ENCODE measurements at places on chromosomes 13 and 19.

- H3K4me1 ChIP-seq = no peaks in the 10 kb centered on the region
- H3K27ac ChIP-seq = no peak overlapping the region
- no peaks in the 10 kb centered on the region for H3K27me3 ChIP-seq
- no peak overlapping the region for H3K4me3 ChIP-seq
Measured at GRCh38 chr13:84294576-84294975, 412.3 kb upstream of the SLITRK1 start.

GRCh38 chr19:47256693-47257410 lies 527 bp downstream of the CCDC9 start:
- no peaks in the 10 kb centered on the region for H3K27me3 ChIP-seq
- peaks cover 26% of the 10 kb centered on the region for H3K4me1 ChIP-seq
- peaks cover 19% of the 10 kb centered on the region for H3K36me3 ChIP-seq
- H3K27ac ChIP-seq = peak overlapping the region; percentile 88
- peak overlapping the region; percentile 55 for H3K4me3 ChIP-seq

GRCh38 chr19:19677579-19677978 lies 8.9 kb downstream of the ZNF101 start:
- DNase-seq = no peak
- H3K27me3 ChIP-seq = no peaks in the 10 kb centered on the region
- H3K36me3 ChIP-seq = peaks cover 12% of the 10 kb centered on the region
- H3K4me3 ChIP-seq = no peak overlapping the region

DNA sequence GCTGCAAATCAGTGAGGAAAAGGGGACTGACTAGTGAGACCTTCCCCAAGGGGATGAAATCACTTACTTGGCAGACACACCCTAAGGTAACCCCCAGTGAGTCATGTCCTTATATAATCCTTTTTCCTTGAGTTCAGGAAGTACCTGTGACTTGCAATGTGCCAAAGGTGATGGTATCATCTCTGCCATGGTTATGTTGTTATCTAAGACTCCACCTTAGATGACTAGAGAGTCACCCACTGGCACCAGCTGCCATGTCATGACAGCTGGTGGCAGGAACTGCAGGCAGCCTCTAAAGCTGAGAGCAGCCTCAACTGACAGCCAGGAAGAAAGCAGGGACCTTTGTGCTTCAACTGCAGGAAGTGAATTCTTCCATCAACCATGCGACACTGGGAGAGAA lies 12.5 kb downstream of the PBX4 start:
- no peaks in the 10 kb centered on the region for H3K36me3 ChIP-seq
- no peak overlapping the region for H3K27ac ChIP-seq
- DNase-seq = no peak
- H3K4me3 ChIP-seq = no peak overlapping the region
- no peaks in the 10 kb centered on the region for H3K4me1 ChIP-seq
- H3K27me3 ChIP-seq = no peaks in the 10 kb centered on the region

GRCh38 chr13:51321836-51322235 lies 17.7 kb upstream of the SERPINE3 start:
- no peaks in the 10 kb centered on the region for H3K27me3 ChIP-seq
- no peaks in the 10 kb centered on the region for H3K4me1 ChIP-seq
- DNase-seq = no peak
- H3K4me3 ChIP-seq = no peak overlapping the region
- no peak overlapping the region for H3K27ac ChIP-seq

DNA sequence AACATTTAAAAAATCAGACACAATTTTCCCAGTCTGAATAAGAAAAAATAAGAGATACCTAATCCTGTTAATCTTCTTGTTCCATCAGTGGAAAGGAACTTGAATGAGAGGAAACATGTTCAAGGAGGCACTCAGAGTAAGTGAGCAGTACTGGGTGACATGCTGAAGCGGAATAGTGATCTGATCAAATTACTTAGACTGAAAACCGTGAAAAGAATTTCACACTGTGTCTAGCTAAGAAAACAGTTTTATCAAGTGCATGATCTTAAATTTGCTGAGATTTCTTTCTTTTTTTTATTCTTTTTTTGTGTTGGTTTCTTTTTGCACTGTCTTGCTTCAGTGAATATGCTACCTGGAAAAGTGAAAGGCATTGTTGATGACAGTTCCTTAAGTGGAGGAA lies 249.5 kb upstream of the SLC10A2 start:
- H3K4me3 ChIP-seq = no peak overlapping the region
- no peaks in the 10 kb centered on the region for H3K4me1 ChIP-seq
- no peak for DNase-seq
- no peaks in the 10 kb centered on the region for H3K36me3 ChIP-seq

DNA sequence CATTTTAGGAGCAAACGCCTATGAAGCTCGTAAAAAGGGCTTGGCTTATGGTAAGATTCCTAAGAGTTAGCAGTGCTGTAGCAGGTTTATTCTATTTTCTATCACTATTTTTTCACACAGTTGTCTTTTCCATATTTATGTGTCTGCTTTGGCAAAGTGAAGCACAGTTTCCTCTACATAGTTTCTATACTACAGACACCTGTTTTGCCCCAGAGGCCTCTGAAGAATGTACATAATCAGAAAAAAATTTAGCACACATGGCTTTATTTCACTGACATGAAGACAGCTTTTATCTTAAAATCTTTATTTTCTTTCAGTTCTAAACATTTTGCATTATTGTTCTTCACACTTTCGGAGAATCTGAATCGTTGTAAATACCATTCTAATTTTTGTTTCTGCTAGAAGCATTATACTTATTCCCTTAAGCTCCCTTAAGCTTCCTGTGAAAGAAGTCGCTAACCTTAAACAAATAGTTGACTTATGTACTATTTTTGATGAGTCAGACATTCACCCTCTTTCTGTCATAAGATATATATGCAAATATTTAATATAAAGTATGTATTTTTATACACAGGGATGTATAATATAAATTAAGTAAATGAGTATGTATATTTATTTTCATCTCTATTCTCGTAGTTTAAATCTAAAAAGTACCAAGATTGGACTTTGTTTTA lies 816.0 kb downstream of the OLFM4 start:
- no peaks in the 10 kb centered on the region for H3K4me1 ChIP-seq
- no peak overlapping the region for H3K27ac ChIP-seq
- no peaks in the 10 kb centered on the region for H3K36me3 ChIP-seq
- DNase-seq = no peak
- H3K4me3 ChIP-seq = no peak overlapping the region

DNA sequence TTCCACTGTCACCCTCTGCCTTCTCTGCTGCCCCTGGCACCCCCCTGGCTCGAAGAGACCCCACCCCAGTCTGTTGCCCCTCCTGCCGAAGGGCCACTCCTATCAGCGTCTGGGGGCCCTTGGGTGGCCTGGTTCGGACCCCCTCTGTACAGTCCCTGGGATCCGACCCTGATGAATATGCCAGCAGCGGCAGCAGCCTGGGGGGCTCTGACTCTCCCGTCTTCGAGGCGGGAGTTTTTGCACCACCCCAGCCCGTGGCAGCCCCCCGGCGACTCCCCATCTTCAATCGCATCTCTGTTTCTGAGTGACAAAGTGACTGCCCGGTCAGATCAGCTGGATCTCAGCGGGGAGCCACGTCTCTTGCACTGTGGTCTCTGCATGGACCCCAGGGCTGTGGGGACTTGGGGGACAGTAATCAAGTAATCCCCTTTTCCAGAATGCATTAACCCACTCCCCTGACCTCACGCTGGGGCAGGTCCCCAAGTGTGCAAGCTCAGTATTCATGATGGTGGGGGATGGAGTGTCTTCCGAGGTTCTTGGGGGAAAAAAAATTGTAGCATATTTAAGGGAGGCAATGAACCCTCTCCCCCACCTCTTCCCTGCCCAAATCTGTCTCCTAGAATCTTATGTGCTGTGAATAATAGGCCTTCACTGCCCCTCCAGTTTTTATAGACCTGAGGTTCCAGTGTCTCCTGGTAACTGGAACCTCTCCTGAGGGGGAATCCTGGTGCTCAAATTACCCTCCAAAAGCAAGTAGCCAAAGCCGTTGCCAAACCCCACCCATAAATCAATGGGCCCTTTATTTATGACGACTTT lies 2.0 kb downstream of the ZFP36 start:
- peak overlapping the region; percentile 99 for H3K4me3 ChIP-seq
- peaks cover 47% of the 10 kb centered on the region for H3K4me1 ChIP-seq
- no peaks in the 10 kb centered on the region for H3K27me3 ChIP-seq

GRCh38 chr13:97008643-97009042 lies 14.4 kb upstream of the OXGR1 start:
- no peaks in the 10 kb centered on the region for H3K36me3 ChIP-seq
- no peak overlapping the region for H3K4me3 ChIP-seq
- DNase-seq = no peak
- H3K27ac ChIP-seq = no peak overlapping the region

DNA sequence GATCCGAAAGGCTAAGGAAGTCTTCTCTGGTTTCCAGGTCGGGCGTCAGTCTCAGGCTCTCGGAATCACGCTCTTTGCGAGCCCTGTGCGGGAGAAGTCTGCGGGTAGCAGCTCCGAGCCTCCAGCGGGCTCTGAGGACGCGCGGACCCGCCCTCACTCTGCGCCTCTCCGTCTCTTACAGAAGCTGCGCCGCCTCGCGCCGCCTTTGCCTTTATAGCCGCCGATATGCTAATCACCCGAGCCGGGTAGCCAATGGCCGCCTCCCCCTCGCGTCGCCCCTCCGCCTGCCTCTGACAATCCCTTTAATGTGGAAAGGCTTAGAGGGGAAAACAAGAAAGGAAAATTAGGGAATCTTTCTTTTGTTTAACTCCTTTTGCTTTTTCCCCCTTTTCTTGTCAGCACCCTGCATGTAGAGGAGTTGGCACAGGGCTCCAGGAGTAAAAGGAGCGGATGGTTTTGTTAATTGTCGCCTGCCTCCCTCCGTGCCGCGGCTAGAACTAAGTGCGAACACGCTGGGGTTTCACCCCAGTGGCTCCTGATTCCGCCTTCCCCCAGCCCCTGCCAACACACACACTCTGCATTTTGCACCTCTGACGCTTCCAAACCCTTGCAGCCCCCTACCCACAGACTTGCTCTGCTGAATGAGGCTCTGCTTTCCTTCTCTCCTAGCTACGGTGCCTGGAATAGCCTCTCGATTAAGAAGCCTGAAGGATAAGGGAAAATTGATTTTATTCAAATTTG lies at the start of gene PCDH8:
Gene PCDH8 (minus strand): TSS at position 186 of the 741 bp plus-strand sequence. CDS start 204 bp downstream, outside the sequence.
- H3K4me1 ChIP-seq = no peaks in the 10 kb centered on the region
- H3K27ac ChIP-seq = no peak within 1 kb of the TSS
- no peak within 1 kb of the TSS for H3K4me3 ChIP-seq
- DNase-seq = no peak
- H3K36me3 ChIP-seq = no peaks in the 10 kb centered on the region

GRCh38 chr13:93963266-93964145 lies 516.0 kb downstream of the DCT start:
- H3K36me3 ChIP-seq = no peaks in the 10 kb centered on the region
- H3K27me3 ChIP-seq = no peaks in the 10 kb centered on the region
- no peak overlapping the region for H3K4me3 ChIP-seq
- H3K27ac ChIP-seq = no peak overlapping the region

DNA sequence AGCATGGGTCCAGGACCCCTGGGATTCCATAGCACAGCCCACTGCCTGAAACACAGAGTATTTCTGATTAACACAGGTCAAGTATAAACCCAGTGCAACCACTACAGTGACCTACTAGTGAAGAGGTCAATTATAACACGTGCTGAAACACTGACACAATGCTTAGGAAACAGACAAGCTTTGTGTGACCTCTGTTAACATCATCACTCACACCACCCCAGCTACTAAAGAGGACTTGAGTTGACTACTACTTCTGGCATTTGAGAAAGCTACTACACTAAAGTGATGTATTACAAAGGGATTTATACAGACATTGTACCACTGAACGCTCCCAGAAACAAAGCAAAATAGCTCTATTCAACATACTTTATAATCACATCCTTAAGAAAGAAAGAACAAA lies 1935.9 kb upstream of the PCDH20 start:
- H3K36me3 ChIP-seq = no peaks in the 10 kb centered on the region
- H3K27me3 ChIP-seq = no peaks in the 10 kb centered on the region
- H3K27ac ChIP-seq = no peak overlapping the region
- no peak overlapping the region for H3K4me3 ChIP-seq
- DNase-seq = no peak
- H3K4me1 ChIP-seq = no peaks in the 10 kb centered on the region

DNA sequence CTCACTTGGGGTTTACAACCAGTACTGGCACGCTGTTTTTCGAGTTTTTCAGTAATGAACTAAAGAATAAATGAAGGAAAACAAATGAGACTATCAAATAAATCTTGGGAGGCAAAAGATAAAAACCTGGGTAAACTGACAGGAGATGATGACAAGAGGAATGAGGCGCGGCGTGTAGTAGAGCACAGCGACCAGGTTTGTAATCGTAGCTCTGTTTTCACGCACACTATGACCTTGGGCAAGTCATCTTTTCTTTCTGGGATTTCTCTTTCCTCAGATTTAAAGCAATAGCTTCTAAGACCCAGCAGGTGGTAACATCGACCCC lies 419 bp downstream of the MRPS31 start:
- H3K27ac ChIP-seq = peak overlapping the region; percentile 86
- H3K4me1 ChIP-seq = no peaks in the 10 kb centered on the region
- DNase-seq = no peak
- H3K36me3 ChIP-seq = no peaks in the 10 kb centered on the region

DNA sequence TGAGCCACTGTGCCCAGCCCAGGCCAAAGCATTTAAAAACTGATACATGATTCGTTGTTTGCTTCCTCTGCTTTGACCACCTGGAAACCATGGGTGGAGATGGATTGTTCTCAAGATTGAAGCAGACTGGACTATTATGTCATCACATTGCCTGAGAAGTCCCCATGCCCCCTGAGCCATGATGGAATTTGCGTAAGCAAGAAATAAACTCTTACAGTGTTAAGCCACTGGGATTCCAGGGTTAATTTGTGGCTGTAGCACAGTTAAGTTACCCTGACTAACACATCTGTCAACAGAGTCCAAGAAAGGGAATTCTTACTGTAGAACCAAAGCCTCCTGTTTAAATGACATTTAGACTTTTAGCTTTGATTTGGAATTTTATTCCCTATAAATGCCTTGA lies 19.4 kb upstream of the DHRS12 start:
- no peak overlapping the region for H3K27ac ChIP-seq
- H3K36me3 ChIP-seq = no peaks in the 10 kb centered on the region
- peaks cover 49% of the 10 kb centered on the region for H3K4me1 ChIP-seq
- no peak overlapping the region for H3K4me3 ChIP-seq
- no peaks in the 10 kb centered on the region for H3K27me3 ChIP-seq

- peak; percentile 69 for DNase-seq
- H3K27ac ChIP-seq = peak overlapping the region; percentile 99
- H3K4me3 ChIP-seq = no peak overlapping the region
- peaks cover 74% of the 10 kb centered on the region for H3K4me1 ChIP-seq
- H3K27me3 ChIP-seq = no peaks in the 10 kb centered on the region
Measured at GRCh38 chr19:2040647-2041432, 10.2 kb downstream of the MKNK2 start.

- no peaks in the 10 kb centered on the region for H3K27me3 ChIP-seq
- no peaks in the 10 kb centered on the region for H3K4me1 ChIP-seq
- H3K4me3 ChIP-seq = no peak overlapping the region
- DNase-seq = no peak
- H3K36me3 ChIP-seq = no peaks in the 10 kb centered on the region
Measured at GRCh38 chr13:81171065-81171647, 830.2 kb upstream of the SPRY2 start.

- H3K4me1 ChIP-seq = peaks cover 20% of the 10 kb centered on the region
- DNase-seq = no peak
- H3K36me3 ChIP-seq = no peaks in the 10 kb centered on the region
- peaks cover 16% of the 10 kb centered on the region for H3K27me3 ChIP-seq
- H3K4me3 ChIP-seq = no peak overlapping the region
- H3K27ac ChIP-seq = no peak overlapping the region
Measured at GRCh38 chr13:39913339-39913738, 257.9 kb downstream of the COG6 start.

Measured in sigmoid colon (tissue), 7 donors.